ENCODE measurements at places on chromosomes 6 and 20.

- peak; percentile 90 for DNase-seq
These were observed 11.7 kb upstream of the FAM83C start for GRCh38 chr20:35303735-35304491.

DNA sequence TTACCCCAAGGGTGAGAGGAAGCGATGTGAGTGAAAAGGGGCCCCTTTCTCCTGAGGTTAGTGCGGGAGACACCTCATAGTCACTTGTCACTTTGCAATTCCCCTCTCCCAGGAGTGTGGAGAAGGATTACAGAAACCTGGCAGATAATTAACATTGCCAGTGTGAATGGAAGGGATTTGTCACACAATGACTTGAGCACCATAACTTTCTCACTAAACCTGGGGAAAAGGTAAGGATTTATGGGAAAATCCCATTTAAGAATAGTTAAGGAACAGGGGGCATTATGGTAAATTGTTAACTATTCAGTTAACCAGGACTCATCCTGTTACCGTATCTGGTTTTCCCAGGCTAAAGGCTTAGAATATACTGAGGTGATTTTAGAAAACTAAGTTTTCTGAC lies 219.5 kb upstream of the JAG1 start:
- no peak for DNase-seq

DNA sequence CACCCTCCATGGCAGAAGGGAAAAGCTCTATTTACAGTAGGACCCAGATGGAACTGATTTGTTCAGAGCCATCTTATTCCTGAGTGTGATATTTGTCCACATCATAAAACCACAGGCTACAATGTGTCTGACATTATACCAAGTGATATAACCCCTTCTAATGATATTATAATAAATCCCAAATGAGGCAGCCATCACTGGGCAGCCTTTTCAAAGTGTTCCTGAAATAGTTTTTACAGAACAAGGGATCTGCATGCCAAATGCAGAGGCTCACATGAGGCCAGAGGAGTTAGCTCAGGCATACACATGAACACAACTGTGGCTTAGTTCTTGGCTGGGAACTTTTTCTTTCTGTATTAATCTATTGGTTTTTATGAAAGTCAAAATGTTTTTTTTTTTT lies 207.7 kb downstream of the MAFB start:
- peak; percentile 42 for DNase-seq

DNA sequence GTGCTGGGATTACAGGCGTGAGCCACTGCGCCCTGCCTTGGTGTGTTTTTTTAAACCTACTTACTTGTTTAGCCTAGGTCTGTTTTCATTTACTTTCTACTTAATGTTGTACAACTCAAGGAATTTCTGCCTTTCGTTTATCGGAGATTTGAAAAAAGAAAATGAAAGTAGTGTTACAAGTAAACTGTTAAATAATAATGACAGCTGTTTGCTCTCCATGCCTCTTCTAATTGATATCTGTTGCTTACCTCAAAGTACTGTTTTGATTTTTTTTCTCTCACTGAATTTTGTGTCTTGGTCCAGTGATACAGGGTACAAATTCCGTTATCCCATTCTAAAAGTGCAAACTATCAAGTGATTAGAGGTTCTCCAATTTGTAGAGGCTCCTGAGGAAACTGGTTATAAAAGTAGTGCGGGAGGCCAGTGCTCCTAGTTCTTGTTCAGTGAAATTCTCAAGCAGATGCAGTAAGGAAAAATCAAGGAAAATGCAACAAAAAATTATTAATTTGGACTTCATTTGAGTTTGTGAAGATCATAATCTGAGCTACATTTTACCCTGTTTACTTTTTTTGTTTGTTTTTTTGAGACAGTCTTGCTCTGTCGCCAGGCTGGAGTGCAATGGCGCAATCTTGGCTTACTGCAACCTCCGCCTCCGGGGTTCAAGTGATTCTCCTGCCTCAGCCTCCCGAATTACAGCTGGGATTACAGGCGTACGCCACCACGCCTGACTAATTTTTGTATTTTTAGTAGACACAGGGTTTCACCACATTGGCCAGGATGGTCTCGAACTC lies 2.2 kb downstream of the UBR2 start:
- no peak for DNase-seq

- no peak for DNase-seq
These were observed 25.2 kb upstream of the SCML4 start for GRCh38 chr6:107849325-107849724.

GRCh38 chr6:52392944-52393343 lies 27.2 kb upstream of the EFHC1 start:
- DNase-seq: peak; percentile 59

GRCh38 chr20:761418-762381 lies 6.6 kb downstream of the SLC52A3 start:
- no peak for DNase-seq

DNA sequence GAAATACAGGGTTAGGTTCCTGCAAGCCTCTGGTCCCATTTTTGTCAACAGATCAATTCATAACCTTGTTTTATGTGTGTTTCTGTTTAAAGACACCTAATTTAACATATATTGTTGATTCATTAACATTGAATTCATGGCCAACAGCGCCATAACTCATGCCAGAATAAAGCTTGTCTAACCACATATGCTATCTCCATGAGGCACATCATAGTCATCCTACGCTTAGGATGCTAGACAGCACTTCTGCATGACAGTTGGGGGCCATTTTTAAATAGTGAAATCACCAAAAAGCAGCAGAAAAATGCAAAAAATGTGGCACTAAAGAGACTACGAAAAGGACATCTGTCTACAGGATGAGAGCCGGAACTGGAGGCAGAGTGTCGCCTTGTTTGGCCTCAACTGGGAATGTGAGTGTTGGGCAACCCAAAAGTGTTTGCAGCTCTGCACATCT lies 37.9 kb downstream of the TRAM2 start:
- peak; percentile 93 for DNase-seq

All from fibroblast of upper back skin (primary cell).